ENCODE measurements at places on chromosomes 7 and 10.

GRCh38 chr7:34041707-34042106, 136.4 kb downstream of the BMPER start:
- DNase-seq: no peak

DNA sequence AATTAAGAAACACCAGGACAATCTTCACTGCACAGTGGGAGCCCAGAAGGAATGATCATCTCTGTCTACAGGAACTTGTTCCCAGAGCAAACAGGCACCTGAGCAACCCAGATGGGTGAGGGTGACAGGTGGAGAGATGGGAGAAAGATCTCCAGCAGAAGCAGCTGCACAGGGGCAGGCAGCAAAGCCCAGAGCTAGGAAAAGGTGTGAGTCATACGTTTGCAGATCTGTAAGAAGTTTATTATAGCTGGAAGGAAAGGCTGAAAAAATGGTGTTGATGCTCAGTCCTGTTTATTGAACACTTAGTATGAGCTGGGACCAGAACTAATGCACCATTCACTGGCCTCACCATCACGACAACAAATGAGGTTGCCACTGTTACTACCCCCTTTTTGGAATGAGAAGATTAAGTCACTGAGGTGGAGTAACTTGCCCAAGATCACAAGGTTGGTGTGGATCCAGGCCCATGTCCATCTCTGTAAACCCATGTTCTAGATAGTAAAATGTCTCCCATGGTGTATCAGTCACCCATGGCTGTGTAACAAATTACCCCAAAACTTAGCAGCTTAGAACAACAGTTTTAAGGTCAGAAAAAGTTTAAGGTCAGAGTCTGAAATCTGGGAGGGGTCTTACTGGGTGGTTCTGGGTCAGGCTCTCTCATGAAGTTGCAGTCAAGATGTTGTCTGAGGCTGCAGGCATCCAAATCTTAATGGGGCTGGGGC, 506.9 kb downstream of the RPS24 start:
- DNase-seq: no peak

DNA sequence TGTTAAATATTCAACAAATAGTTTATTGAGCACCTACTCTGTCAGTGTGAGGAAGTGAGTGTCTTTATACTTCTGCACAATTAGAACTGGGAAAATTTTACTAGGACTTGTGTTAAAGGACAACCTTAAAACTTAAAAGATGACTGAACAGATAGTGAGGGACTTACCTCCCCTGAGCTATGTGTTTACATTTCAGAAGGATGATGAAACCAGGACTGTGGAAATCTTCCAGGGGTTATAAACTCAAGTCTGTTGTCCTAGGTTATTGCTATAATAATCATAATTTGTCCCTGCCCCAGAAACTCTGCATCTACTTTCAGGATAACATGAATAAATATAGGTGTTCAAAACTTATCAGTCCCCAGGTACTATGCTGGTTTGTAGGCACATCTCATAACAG, 261.0 kb upstream of the MKLN1 start:
- DNase-seq: no peak

DNA sequence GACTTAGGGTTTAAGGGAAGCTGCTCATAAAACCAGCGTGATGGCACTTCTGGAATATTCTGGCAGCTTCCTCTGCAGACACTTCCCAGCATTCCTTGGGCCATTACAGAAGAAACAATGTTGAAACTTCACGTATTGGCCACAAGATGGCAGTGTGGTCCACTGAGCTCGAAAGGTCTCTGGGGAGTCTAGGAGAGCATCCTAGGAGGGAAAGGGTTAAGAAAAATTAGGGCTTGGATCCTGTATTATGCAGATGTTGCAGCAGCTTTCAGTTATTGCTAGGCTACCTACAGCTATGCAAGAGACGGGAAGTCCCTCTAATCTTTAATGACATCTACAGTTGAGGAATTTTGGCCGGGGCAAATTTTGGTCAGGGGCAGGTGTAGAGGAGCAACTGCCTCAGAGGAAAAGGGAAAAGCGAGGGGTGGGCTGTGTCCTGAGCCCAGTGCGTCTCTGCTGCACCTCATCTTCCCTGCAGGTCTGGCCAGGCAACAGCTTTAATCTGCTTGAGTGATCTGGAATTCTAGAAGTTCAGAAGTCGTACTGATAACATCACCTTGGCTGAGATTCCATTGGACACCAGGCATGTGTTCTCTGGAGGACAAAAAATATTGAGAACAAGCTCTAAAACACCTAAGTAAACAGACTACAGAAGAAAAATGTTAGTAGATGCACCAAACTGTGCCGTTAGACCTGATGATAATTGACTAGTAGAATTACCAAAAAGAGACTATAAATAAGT, 220.8 kb upstream of the PRSS58 start:
- DNase-seq: no peak

DNA sequence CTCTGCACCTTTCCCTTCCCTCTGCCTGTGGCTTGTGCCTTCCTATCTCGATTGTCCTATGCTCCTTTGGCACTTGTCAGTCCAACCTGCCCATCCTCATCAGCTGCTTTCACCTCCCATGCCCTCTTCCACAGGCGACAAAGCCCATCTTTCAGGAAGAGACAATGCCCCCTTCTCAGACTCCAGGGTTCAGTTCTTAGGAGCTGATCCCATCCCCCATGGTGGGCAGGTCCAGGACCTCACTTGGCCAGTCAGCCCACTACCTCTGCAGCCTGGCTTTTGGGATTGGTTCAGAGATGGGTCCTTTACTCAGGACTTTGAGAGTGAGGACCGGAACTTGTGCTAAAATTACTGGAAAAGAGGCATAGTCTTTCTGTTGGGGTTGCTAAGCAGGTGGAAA, 74.0 kb upstream of the NANOS1 start:
- DNase-seq: no peak

DNA sequence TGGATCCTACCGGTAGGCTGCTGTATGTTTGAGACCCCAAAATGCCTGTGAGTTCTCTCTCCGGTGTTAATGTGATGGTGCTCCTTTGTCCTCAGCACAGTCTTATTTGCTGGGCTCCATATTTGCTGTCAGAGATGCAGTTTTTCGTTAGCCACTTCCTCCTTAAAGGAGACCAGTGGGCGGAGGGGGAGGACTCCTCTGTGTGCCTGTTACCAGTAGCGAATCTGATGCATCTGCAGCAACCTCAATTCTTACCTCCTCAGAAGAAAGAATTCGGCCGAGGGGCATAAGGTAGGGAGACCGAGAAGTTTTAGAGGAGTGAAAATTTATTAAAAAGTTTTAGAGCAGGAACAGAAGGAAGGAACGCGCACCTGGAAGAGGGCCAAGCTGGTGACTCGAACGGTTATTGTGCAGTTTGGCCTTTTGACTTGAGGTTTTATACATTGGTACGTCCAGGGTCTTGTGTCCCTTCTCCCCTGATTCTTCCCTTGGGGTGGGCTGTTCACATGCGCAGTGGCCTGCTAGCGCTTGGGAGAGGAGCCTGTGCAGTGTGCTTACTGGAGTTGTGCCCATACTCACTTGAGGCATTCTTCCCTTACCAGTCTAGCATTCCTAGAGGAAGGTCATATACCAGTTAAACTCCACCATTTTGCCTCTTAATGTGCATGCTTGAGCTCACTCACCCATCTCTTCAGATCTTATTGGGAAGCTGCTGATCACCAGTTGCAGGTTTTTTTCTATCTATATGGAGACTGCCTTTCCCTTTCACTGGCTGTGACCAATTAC, 49.5 kb downstream of the GNAI1 start:
- DNase-seq: no peak

DNA sequence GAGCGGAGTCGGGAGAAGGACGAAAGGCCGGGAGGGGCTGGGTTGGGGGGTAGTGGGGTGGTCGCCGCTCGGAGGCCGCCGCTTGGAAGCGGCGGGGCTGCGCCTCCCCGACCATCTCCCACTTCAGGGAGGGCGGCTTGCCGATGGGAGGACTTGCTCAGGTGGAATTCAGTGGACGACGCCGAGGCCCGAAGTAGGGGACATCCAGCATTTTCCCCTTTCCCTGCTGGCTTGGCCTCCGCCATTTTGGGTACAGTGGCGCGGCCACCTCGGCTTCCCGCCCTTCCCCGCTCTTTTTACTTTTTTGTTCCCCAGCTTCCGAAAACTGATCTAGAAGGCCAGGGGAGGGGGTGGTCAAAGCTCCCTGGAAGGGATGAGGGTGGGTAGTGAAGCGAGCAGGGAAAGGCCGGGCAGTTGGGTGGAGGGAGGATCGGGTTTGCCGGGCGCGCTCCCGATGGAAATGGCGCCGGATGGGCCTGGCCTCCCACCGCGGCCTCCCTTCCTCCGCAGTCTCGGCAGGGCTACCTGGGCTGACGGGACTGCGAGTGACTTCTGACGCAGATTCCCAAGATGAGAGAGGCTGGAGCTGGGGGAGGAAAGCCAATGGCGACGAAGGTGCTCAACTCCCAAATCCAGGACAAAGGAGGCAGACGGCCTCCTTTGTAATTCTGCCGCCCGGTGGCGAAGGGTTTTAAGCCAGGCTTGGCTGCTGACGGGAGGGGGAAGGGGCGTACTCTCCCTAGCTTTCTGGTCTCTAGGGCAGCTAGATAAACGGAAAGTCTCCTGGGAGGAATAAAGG, at the start of gene PBLD:
PBLD (minus strand) TSS at position 670 of the 799 bp plus-strand sequence. CDS start 26,084 bp downstream, outside the sequence.
- peak; percentile 33 for DNase-seq

GRCh38 chr7:8175929-8176369, 86.0 kb downstream of the ICA1 start:
- no peak for DNase-seq

DNA sequence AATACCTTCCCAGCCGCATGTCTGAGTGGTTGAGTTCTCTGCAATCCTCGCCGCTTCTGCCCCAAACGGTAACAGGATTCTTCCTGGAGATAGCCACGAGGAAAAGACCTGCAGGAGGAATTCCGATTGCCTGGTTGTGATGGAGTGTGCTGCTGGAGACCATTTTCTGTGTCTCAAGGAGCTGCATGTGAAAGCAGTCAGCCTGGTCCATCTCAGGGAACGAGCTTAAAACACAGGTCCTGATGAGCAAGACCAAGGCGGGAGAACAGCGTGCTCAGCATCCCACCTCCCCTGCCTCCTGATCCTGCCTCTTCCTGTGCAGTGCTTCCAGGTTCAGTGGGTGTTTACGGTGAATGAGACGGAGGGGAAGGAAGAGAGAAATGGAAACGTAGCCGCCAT, 26.5 kb downstream of the VIPR2 start:
- DNase-seq: no peak

DNA sequence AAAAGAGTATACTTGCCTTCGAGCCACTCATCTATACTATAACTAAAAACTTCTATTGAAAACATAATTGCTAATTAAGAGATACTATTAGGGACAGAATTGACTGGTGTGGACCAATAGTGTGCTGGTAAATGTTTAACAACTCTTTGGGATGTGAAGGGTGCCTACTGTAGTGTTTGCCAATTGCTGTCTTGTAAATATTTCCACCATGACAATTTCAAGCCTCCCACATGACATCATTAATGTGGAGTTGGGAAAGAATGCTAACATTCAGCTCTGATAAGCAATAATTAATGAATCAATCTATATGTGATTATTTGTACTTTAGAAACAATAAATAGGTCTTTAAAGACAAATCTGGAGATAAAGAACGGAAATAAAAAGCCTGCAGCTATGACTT, 136.8 kb downstream of the DGKB start:
- DNase-seq: no peak

DNA sequence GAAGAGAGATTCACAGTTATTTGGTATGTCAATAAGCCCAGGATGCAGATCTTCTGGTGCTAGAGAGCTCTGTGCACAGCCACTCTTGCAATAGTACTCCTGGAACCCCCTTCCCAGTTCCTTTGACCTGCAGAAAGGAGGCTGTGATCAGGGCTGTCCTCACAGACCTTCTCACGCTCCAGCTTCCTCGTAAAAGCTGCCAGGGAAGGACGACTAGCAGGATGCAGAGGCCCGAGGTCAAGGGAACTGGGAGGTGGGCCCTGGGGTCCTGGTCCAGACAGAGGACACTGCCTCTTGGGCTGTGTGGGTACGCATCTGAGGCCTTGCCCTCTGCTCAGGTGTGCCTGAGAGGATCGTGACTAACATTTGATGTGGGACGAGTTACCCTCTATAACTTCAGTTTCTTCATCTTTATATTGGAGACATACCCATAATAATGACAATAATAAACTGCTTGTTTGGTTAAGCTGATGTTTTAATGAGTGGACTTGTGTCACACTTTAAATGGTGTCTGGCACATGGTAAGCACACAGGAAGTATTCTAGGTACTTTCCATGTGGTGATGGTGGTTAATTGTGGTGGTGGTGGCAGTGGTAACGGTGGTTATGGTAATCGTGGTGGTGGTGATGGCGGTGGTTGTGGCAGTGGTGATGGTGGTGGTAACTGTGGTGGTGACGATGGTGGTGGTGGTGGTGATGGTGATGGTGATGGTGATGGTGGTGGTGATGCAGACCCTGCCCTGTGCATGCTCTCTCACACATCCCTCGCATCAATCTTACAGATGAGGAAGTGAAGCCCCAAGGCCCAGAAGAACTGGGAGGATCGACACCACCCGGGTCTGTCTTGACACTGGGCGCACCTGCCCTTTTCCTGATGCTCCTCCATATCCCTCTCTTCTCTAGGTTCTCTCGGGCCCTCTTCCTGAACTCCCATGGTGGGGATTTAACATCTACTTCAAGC, 235.2 kb upstream of the GRB10 start:
- DNase-seq: no peak

GRCh38 chr10:74932648-74933047, 106.2 kb downstream of the KAT6B start:
- no peak for DNase-seq
